Effector memory CD4-positive, alpha-beta T cell (primary cell): ENCODE measurements at places on chromosomes 1 and 21.

- peaks cover 96% of the 10 kb centered on the region for H3K4me1 ChIP-seq
- H3K4me3 ChIP-seq: no peak overlapping the region
- no peaks in the 10 kb centered on the region for H3K27me3 ChIP-seq
- peak overlapping the region; percentile 92 for H3K27ac ChIP-seq
- no peak for DNase-seq
Observed at GRCh38 chr1:226681652-226682493, 57.2 kb downstream of the ITPKB start.

DNA sequence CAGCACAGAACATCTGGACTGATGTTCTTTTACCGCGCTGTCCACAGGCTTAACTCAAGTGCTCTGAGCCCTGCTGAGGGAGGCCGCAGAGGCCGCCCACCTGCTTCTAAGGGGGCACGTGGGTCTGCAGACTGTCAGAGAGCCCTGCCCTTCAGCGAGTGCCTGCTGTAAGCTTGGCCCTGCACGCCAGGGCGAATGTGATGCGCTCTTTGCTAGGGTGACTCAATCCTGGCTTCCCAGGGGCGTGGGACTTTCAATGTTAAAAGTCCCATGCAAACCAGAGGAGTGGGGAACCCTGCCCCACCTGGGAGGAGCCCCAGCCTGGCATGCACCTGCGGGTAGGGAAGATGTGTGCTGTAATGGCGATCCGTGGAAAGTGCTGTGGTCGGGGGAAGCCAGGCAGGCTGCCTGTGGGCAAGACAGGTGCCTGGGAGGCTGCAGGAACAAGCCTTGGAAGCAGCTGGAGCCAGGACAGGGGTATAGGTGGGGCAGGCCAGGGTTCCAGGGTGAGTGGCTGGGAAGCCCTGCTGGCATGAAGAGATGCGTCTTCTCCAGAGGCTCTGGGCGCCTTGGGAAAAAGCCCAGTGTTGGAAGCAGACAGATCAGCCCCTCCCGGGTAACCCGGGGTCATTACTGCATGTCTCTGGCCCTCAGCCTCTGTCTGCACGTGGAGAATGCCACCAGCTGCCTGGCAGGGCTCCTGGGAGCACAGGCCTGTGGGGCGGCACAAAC is 594 bp upstream of the PANK4 start:
- no peaks in the 10 kb centered on the region for H3K36me3 ChIP-seq
- peaks cover 59% of the 10 kb centered on the region for H3K4me1 ChIP-seq
- DNase-seq: no peak
- H3K4me3 ChIP-seq: peak overlapping the region; percentile 65

- H3K4me1 ChIP-seq: no peaks in the 10 kb centered on the region
- no peaks in the 10 kb centered on the region for H3K27me3 ChIP-seq
- H3K36me3 ChIP-seq: no peaks in the 10 kb centered on the region
- H3K27ac ChIP-seq: no peak overlapping the region
Observed at GRCh38 chr21:29187944-29188343, 57.5 kb downstream of the MAP3K7CL start.

DNA sequence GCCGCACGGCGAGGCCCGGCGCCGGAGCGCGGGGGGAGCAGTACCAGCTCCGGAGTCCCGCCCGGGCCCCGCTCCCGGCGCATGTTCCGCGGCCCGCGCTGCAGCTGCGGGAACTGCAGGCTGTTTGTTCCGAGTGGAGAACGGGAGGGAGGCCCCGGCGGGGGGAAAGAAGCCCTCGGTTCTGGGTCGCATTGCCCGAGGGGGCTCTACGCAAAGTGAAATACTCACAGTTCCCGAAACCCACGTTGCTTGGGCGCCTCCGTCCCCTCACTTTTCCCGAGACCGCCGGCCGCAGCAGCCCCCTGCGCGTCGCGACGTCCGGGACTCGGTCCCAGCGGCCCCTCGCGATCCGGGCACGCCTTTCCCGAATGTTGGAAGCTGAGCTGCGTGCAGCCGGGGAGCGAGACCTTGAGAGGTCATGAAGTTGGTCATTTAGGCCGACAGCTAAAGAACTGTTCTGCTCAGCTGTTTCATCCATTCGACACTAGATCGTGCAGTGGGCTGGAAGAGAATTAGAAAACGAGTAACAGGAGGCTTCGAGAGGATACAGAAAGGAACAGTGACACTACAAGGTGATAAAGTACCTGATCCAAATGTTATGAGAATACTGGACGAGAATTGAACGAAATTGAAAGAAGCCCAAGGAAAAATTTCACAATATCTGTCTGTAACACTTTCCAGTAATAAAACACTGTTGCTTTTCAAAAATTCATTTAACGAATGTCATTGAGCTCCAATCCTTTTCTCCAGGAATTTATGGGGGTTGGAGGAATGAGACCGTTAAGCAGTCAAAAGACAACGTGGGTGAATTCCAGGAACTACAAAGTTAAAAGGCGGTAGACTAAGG is 657 bp upstream of the LIN9 start:
- H3K4me1 ChIP-seq: peaks cover 11% of the 10 kb centered on the region
- peak overlapping the region; percentile 99 for H3K4me3 ChIP-seq
- no peak for DNase-seq
- H3K27me3 ChIP-seq: no peaks in the 10 kb centered on the region

GRCh38 chr1:224644553-224645154 is 28.5 kb downstream of the CNIH3 start:
- no peak overlapping the region for H3K4me3 ChIP-seq
- H3K27me3 ChIP-seq: no peaks in the 10 kb centered on the region
- no peak for DNase-seq
- H3K4me1 ChIP-seq: no peaks in the 10 kb centered on the region
- no peaks in the 10 kb centered on the region for H3K36me3 ChIP-seq

DNA sequence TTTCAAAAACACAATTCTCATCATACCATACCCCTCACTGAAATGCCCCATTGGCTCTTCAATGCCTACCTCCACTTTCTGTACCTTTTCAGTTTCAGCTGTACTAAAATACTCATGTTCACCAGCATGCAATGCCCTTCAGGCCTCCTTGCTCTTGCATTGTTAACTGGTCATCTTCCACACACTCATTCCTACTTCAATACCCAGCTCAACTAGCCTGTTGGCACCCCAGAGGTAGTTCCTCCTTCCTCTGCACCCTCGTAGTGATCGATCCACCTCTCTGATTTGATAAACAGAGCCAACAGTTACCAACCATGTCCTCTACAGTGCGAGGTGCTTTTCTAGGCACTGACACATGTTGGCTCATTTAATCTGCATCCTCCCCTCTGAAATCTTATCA is 46.7 kb downstream of the PGBD5 start:
- H3K4me3 ChIP-seq: no peak overlapping the region
- H3K36me3 ChIP-seq: no peaks in the 10 kb centered on the region
- H3K27ac ChIP-seq: no peak overlapping the region
- no peaks in the 10 kb centered on the region for H3K4me1 ChIP-seq

- no peak for DNase-seq
- H3K27me3 ChIP-seq: no peaks in the 10 kb centered on the region
- no peak overlapping the region for H3K4me3 ChIP-seq
Observed at GRCh38 chr21:19712441-19712840, 1285.8 kb upstream of the NCAM2 start.

- no peak for DNase-seq
- no peaks in the 10 kb centered on the region for H3K27me3 ChIP-seq
- H3K4me3 ChIP-seq: no peak overlapping the region
- no peaks in the 10 kb centered on the region for H3K36me3 ChIP-seq
Observed at GRCh38 chr1:192260076-192260475, 56.7 kb upstream of the RGS21 start.

DNA sequence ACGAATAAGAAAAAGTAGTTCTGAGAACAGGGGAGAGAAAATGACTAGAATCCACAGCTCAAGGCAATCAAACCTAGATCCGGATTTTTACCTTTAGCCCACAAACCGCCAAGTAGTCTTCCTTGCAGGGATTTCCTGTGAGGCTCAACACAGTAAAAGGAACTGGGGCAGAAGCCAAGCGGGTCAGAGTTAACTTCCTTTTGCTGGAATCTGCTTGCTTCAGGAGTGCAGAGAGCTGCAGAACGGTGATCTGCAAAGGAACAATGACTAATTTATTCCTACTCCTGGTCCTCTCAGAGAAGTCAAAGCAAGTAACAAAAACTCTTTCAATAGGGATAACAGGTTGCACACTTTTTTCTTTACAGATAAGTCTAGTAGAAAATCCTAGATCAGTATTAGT is 53.4 kb downstream of the UBR4 start:
- peaks cover 100% of the 10 kb centered on the region for H3K36me3 ChIP-seq
- DNase-seq: no peak
- no peaks in the 10 kb centered on the region for H3K27me3 ChIP-seq

- no peaks in the 10 kb centered on the region for H3K36me3 ChIP-seq
- no peak for DNase-seq
- H3K4me3 ChIP-seq: no peak overlapping the region
- no peak overlapping the region for H3K27ac ChIP-seq
- H3K27me3 ChIP-seq: no peaks in the 10 kb centered on the region
Observed at GRCh38 chr1:210027994-210028393, 90.0 kb downstream of the SYT14 start.

DNA sequence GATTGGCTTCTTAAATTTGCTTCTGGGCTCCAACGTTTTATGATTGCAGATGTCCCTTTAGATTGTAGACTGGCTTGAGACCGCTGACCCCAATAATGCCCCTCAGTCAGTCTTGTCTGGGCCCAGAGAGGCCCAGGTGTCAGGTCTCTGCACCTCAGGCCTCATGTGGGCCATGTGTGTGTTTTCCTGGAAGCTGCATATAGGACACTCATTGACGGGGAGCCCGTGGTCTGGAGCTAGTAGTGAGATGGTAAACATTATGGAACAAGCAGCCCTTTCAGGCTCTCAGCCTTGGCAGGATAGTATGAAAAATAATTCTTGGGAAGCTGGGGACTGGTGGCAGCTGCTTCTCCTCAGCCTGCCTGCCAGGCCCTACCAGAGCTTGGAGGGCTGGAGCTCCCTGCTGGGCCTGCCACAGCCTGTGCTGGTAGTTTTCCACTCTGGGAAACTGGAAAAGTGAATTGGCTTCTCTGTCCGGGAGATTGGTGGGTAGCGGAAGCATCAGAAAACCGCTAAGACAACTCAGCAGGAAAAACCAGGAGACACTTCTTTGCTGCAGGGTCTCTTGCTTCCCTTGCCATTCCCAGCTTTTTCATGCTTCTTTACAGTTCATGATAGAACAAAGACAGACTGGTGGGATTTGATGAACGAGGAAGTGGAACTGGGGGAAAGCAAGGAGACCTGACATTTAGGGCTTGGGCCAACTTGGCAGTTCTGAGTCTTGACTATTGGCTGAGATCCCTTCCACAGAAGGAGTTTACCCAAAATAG is 57.8 kb upstream of the HSD17B7 start:
- no peaks in the 10 kb centered on the region for H3K4me1 ChIP-seq
- DNase-seq: no peak
- no peak overlapping the region for H3K27ac ChIP-seq
- no peaks in the 10 kb centered on the region for H3K27me3 ChIP-seq

DNA sequence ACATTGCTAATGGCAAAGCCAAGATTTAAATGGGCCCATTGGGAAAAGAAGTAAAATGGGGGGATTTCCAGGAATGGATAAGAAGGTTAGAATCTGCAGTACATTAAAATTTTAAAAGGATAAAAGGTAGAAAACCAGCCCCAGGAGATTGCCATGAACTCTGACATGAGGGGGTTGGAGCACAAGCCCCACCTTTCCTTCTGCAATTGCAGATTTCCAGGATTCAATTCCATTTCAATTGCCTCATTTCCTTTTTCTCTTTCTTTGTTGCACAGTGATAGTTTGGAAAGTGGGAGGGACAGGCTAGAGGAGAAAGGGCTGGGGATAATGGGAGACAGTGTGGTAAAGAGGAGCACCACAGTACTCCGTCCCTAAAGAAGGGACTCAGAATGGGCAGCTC is 238.5 kb upstream of the RAB4A start:
- no peak overlapping the region for H3K27ac ChIP-seq
- H3K36me3 ChIP-seq: no peaks in the 10 kb centered on the region
- H3K27me3 ChIP-seq: no peaks in the 10 kb centered on the region
- no peak overlapping the region for H3K4me3 ChIP-seq

GRCh38 chr21:26962621-26963181 is 4.2 kb downstream of the ADAMTS5 start:
- DNase-seq: no peak
- H3K27ac ChIP-seq: no peak overlapping the region
- no peaks in the 10 kb centered on the region for H3K36me3 ChIP-seq
- H3K4me1 ChIP-seq: no peaks in the 10 kb centered on the region

- DNase-seq: no peak
- no peaks in the 10 kb centered on the region for H3K36me3 ChIP-seq
- H3K4me3 ChIP-seq: peak overlapping the region; percentile 75
Observed at GRCh38 chr1:225651872-225652728, 823 bp downstream of the ENAH start.

- H3K4me3 ChIP-seq: no peak overlapping the region
- no peak overlapping the region for H3K27ac ChIP-seq
- no peaks in the 10 kb centered on the region for H3K36me3 ChIP-seq
- H3K4me1 ChIP-seq: no peaks in the 10 kb centered on the region
- H3K27me3 ChIP-seq: no peaks in the 10 kb centered on the region
Observed at GRCh38 chr1:33384040-33384812, 46.7 kb downstream of the PHC2 start.

GRCh38 chr1:231512147-231512698 is 16.2 kb upstream of the TSNAX start:
- DNase-seq: no peak
- H3K27me3 ChIP-seq: no peaks in the 10 kb centered on the region

GRCh38 chr1:150477320-150477719 is 9.9 kb upstream of the TARS2 start:
- H3K27ac ChIP-seq: no peak overlapping the region
- H3K4me1 ChIP-seq: no peaks in the 10 kb centered on the region
- no peak for DNase-seq
- H3K27me3 ChIP-seq: no peaks in the 10 kb centered on the region

GRCh38 chr1:155591770-155592169 is 18.2 kb upstream of the MSTO1 start:
- no peak for DNase-seq
- H3K27ac ChIP-seq: no peak overlapping the region
- H3K36me3 ChIP-seq: no peaks in the 10 kb centered on the region
- H3K4me1 ChIP-seq: no peaks in the 10 kb centered on the region
- H3K4me3 ChIP-seq: no peak overlapping the region
